Upper lobe of right lung (tissue), 1 donor: ENCODE measurements at places on chromosomes 16 and 17.

GRCh38 chr16:27762441-27762840, 212.5 kb downstream of the KATNIP start:
- no peak for DNase-seq

DNA sequence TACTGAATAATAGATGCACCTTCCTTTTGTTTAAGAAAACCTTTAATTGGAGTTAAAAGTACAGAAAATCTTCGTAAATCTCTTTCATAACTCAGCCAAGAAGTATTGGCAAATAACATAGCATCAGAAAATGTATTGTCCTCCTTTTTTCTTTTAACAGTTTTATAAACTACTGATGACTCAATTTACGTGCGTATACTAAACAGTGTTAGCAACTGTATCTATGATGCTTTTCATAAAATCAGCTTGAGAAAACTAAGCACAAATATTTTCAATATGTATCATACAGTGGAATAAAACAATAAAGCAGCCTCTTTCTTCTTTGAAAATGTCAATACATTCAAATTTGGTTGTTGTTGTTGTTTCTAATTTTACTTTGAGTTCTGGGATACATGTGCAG, 88.6 kb downstream of the STXBP4 start:
- DNase-seq: no peak

GRCh38 chr17:57453841-57454425, 197.6 kb downstream of the MSI2 start:
- no peak for DNase-seq

GRCh38 chr16:56679818-56680217, 2.5 kb upstream of the MT1X start:
- DNase-seq: no peak

- DNase-seq: no peak
These were observed 3.8 kb downstream of the COTL1 start for GRCh38 chr16:84614073-84614459.

DNA sequence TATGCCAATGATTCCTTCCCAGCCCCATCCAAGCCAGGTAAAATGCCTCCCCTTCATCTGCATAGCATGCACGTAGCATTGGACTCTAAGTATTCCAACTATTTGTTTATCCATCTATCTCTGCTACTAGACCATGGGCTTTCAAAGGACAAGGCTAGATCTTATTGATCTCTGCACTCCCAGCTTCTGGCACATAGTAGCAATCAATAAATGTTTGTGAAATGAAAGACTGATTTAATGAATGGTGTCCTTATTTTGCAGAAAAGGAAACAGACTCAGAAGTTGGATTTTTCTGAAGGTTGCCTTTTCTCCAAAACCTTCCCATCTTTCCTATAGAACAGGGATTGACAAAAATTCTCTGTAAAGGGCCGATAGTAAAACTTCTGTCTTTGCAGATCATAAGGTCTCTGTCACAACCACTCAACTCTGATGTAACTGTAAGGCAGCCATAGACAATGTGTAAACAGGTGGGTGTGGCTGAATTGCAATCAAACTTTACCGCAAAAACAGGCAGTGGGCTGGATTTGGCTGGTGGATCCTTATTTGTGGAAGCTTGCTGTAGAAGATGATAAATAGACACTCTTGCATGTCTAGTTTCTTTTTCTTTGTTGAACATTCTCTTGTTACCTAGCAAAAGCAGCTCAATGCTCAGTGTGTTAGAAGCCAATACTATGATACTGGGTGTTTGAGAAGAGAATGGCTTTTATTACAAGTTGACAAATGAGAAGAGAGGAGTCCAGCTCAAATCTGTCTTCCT, 7.6 kb upstream of the CMTR2 start:
- no peak for DNase-seq
